ENCODE measurements at places on chromosomes 2 and 18.

DNA sequence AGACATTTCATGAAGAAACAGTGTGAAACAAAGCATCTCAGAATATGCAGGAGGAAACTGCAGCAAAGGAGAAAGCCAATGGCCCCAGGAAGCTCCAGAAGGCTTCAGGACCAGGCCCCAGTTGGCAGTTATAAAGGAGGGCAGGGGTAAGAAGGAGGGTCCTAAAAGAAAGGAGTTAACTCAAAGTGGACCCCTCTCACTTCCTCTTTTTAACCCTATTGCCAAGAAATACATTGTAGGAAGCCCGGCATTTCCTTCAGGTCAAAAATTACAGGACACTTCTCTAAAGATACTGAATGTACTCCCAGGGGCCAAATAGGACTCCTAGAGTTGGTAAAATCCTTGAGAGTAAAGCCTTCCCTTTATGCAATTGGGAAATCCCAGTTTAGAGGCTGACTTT is 77.1 kb upstream of the TGFA start:
- DNase-seq: no peak

- DNase-seq: no peak
Measured at GRCh38 chr18:28411806-28412205, 234.9 kb upstream of the CDH2 start.

DNA sequence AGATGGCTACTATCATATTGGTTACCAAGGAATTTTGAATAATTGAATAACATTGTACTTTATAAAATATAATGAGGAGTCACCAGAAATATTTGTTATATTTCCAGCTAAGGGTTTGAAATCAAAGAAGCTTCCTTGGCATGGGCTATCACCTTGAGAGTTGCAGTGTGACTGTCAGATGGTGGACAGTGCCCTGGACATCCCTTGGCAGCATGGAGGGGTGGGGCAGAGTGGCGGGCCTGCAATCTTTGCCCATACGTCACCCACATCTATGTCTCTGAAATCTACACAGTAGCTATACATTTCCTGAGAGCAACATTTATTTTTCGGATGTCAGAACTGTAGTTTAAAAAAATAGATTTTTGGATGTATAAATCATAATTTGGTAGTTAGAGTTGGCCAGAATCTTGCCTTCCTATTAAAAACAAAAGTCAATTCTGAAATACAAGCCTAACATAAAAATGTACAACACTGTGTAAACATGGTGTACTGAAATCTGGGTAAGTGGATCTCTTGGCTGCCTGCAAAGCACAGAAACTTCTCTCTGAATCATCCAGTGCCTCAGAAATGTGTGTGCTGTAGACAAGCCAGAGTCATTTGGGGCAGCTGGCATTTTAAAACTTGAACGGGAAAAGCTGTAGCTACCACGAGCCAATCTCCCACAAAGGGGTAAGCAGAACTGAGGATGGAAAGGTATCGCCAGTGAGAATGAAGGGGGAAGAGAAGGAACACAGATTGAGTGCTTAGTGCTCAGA is 124.2 kb upstream of the ARHGAP28 start:
- DNase-seq: no peak

- DNase-seq: peak; percentile 77
Measured at GRCh38 chr2:163735685-163736432, at the start of gene FIGN. Gene FIGN, minus strand, starts transcription at chr2:163736008. Its CDS starts 1,081 bp downstream, at chr2:163734927.

DNA sequence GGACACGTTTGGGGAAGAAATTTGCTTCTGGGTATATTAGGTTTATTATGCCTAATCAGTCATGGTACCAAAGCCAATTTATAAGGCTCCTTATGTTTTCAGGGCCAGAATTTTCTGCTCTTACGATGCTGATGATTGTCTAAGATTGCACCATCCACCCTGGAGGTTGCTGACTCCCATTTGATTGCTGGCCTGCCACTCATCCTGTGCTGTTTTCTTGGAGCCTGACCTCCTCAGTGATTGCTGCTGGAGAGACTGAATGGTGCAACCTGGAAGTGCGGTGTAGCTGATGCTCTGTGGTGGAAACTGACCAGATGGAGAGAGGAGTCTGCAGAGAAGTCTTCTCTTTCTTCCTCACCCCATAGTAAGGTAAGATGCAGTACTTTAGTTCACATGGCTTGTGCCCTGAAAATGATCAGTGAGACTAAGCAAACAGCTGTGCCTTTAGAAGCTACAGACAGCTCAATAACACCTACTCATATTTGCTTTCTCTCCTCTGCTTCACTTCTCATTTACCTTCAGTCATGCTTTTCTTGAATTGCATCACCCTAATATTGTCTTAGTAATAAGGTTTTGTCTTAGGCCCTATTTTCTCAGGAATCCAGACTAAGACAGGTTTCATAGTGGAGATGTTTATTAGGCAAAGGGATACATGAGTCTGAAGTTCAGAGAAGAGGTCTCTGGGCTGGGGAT is 17.4 kb downstream of the ZNF24 start:
- DNase-seq: no peak

DNA sequence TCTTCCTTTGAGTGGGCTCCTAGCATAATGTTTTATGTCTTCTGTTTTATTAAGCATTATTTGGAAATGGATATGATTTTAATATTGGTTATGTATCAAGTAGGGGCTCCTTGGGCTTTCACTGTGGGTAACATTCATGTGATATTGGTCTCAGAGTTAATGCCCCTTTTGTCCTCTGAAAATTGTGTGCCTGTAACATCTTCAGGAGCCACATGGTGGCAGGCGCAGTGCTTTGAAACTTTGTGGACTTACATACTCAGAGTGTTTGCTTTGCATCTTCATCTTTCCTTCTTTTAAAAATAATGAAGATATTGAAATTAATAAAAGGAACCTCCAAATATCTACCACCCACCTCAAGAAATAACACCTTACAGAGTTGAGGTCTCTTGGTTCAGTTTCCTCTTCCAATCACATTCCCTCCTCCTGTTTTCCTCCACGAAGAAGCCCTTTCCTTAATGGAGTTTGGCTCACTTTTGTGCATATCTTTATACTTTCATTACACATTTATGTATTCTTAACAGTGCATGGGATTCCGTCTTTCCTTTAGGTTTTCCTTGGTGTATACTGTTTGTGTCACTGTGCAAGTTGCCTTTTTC is 73.5 kb downstream of the LIMS1 start:
- DNase-seq: no peak

- DNase-seq: no peak
Measured at GRCh38 chr2:192153561-192153960, 41.2 kb downstream of the TMEFF2 start.

DNA sequence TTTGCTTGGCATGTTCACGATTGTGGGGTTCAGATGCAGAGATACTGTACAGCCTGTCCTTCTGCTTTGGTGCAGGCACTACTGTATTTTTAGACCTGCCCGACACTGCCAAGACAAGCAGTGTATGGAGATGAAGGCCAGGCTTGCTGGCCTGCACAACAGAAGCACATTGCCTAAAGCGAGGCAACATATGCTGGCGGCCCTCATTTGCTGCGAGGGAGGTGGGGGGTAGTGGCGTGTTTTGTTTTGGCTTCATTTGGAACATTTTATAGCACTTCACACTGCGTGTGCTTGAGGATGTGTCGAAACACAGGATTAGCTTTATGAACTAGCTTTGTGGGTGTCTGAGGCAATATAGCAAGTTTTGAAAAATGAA is 27.0 kb downstream of the TMEM182 start:
- no peak for DNase-seq

- no peak for DNase-seq
Measured at GRCh38 chr2:25402477-25402876, 60.8 kb upstream of the DNMT3A start.

DNA sequence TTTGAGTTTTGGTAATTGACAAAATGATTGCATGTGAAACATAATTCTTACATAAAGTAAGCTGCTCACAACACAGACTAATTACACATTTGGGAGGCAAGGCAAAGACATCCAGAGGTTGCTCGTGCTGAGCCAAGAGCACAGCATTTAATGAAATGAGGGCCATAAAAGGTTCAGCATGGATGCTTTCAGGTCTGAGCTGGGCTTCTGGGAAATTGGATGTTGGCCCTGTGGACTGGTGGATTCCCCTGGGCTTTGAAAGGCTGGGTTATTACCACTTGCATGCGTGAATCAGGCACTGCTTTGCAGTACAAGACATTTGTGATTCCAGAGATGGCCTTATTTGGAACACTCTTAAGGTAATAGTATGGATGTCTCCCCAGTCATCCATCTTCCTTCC is 533.5 kb upstream of the NRP2 start:
- no peak for DNase-seq

DNA sequence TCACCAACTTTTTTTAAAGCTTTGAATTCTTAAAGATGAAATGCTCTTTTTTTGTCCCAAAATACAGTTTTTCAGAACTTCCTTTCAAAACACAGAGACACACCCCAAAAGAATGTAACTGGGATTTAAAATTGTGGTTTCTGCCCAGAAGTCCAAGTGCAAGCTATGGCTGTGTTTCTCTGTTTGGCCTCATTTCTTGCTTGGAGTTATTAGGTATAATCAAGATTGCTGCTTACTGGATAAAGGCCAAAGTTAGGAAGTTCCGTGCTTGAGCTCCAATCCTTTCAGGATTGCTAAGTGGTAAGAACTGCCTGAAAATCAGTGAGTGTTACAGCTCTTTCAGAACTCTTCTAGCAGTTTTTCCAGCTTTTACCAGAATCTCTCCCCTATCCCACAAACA is 16.9 kb downstream of the ZBTB7C start:
- no peak for DNase-seq

DNA sequence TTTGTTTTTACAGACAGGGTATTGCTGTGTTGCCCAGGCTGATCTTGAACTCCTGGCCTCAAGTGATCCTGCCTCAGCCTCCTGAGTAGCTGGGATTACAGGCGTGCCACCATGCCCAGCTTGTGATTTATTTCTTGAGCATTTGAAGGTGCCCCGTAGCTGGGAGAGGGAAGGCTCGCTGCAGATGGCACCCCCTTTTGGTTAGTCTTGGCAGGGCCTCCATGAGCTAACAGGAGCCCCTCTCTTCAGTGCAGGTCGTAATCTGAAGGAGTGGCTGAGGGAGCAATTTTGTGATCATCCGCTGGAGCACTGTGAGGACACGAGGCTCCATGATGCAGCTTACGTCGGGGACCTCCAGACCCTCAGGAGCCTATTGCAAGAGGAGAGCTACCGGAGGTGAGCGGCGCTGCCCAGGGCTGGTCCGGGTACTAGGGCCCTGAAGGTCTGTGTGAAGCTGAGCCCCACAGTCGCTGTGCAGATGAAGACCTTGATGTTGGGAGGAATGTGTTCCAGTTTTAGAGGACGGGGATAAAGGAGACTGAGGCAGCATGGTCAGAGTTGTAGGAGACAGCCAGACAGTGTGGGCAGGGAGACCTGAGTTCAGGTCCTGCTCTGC is 6.7 kb downstream of the ASB1 start:
- DNase-seq: no peak

DNA sequence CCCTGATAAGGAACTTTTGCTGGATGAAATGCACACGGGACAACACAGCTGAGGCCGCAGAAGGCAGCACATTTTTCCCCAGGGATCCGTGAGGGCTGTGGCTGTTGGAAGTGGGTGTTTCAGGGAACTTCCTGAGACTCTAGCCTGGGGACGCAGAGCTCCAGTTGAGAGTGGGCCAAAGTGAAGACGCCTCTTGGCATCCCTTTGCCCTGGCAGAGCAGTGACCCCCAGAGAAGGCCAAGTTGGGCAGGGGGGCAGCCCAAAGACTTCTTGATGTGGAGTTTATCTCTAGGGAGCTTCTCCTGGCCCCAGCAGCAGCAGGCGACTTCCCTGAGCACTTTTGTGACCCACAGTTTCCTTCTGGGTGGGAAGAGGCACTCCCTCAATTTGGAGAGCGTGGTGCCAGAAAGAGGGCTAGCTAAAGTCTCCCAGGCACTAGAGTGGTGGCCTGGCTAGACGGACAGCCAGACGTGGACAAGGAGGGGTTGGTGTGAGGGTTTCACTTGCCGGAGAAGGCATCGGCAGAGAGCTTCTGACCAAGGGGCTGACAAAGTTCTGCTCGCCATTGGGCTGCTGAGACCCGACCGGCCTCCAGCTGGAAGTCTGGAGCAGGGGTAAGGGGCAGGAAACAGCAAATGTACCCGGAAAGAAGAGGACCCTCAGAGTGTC is 108.8 kb downstream of the ACKR3 start:
- no peak for DNase-seq

DNA sequence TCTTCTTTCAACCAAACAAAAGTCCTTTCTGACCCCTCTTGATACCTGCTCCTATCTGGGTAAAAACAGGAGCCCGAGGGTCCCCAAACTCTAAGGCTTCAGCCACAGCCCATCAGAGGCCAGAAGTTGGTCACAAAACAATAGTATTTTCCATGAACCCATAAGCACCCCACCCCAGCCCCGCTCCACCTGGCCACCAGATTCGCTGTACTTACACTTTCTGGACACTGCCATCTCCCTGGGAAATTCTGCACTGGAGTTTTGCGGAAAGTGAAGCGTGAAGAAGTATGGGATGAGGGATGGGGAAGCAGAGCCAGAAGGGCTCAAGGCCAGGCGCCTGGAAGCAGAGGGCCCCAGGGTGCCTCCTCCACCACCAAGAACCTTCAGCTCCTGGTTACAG is 5.2 kb upstream of the RUFY4 start:
- DNase-seq: no peak

GRCh38 chr2:113175042-113175628 is 1.4 kb downstream of the PSD4 start:
- no peak for DNase-seq

GRCh38 chr2:42296226-42296625 is 64.8 kb downstream of the COX7A2L start:
- no peak for DNase-seq

DNA sequence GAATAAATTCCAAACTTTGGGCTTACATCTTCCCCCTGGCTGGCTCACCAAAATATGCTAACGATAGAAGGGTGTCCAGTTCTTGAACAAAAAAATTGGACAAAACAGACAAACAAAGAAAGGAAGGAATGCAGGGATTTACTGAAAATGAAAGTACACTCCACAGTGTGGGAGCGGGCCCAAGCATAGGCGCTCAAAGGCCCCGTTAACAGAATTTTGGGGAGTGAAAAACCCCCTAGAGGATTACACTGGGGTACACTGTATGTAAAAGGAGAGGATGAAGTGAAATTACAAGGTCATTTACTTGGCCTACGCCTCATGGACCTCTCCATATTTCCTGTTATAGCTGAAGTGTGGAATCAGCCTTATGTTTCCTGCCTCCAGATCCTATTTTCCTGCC is 899.7 kb downstream of the DSC3 start:
- DNase-seq: no peak

DNA sequence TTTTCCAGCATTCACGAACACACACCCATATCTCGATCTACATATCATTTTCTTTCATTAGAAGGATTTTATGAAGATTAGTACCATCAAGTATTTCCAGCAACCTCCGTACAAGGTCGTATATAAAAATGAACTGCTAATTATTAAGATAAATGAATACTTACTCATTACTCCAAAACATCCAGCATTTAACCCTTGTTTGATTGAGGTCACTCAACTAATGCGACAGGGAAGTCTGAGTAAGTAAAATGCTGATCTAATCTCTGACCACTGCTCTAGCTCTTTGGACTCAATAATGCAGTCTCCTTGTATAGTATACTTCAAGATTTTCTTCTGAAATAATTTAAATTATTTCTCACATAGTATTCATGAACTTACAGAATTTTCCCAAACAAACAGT is 2.0 kb downstream of the ABHD3 start:
- DNase-seq: no peak

DNA sequence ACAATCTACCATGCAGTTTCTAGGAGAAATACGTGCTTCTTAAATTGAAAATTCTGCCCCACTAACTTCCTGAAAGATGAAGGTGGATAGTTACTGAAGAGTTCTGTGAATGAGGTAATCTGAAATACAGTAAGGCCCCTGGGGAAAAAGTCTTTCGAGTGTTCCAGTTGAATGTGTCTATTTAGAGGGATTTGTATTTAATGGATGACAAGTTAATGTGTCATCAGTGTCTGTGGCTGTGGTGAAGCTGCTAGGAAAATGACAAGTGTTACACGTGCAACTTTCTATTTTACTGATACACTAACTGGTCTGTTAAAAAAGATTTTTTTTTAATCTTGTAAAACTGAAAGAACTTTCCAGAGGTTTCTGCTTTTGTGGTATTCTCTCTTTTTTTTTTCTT is 384.6 kb downstream of the STK39 start:
- no peak for DNase-seq
